ENCODE measurements at places on chromosomes 13 and 19.
A peak's percentile ranks its signal among the peaks of the same experiment; 100 is the strongest.

- DNase-seq = no peak
These were observed 5.7 kb upstream of the ZMYM2 start for GRCh38 chr13:19952850-19953249.

GRCh38 chr19:679418-680286 is 3.5 kb downstream of the FSTL3 start:
- DNase-seq = no peak

- DNase-seq = no peak
These were observed 45.4 kb downstream of the CCDC70 start for GRCh38 chr13:51907040-51907732.

GRCh38 chr13:93900731-93901130 is 578.8 kb downstream of the DCT start:
- DNase-seq = no peak

GRCh38 chr19:17079710-17080439 is 4.3 kb downstream of the MYO9B start:
- DNase-seq = peak; percentile 98

- no peak for DNase-seq
These were observed 21.7 kb downstream of the EDNRB start for GRCh38 chr13:77896977-77897376.

- DNase-seq = no peak
These were observed 45.8 kb downstream of the VWA8 start for GRCh38 chr13:41915081-41915480.

DNA sequence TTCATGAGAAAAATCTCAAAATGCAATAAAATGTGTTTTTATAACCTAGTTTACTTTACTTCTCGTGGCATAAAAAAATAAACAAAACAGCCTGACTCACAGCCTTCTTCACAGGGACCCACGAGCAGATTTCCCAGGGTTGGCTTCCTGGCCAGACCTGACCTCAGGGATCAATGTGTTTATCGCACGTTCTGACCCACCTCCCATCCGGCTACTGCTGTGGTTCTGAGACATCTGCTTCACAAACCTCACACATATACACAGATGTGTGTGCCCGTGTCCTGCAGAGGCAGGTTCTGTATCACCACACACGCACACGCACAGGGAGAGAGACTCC is 118.3 kb downstream of the COL4A2 start:
- no peak for DNase-seq

DNA sequence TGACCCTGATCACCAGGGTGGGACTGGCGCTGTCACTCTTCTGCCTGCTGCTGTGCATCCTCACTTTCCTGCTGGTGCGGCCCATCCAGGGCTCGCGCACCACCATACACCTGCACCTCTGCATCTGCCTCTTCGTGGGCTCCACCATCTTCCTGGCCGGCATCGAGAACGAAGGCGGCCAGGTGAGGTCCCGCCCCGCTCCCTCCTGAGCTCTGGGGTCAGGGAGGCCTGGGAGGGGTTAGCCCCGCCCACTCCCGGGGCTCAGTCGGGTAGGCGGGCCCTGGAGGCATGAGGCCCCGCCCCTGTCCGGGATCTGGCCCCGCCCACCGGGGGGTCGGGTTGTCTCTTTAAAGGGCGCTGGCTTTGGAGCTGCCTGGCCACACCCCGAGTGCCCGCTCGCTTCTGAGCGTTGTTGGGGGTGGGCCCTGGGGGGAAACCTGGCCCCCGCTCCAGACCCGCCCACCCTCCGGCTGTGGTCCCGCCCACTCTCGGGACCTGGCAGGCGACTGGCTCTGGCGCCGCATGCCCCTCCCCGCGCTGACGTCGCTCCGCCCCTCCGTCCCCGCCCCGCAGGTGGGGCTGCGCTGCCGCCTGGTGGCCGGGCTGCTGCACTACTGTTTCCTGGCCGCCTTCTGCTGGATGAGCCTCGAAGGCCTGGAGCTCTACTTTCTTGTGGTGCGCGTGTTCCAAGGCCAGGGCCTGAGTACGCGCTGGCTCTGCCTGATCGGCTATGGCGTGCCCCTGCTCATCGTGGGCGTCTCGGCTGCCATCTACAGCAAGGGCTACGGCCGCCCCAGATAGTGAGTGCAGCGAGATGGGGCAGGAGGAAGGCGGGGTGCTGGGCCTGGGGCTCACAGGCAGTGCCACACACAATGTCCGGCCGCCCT is 13.1 kb downstream of the DDX39A start:
- no peak for DNase-seq

DNA sequence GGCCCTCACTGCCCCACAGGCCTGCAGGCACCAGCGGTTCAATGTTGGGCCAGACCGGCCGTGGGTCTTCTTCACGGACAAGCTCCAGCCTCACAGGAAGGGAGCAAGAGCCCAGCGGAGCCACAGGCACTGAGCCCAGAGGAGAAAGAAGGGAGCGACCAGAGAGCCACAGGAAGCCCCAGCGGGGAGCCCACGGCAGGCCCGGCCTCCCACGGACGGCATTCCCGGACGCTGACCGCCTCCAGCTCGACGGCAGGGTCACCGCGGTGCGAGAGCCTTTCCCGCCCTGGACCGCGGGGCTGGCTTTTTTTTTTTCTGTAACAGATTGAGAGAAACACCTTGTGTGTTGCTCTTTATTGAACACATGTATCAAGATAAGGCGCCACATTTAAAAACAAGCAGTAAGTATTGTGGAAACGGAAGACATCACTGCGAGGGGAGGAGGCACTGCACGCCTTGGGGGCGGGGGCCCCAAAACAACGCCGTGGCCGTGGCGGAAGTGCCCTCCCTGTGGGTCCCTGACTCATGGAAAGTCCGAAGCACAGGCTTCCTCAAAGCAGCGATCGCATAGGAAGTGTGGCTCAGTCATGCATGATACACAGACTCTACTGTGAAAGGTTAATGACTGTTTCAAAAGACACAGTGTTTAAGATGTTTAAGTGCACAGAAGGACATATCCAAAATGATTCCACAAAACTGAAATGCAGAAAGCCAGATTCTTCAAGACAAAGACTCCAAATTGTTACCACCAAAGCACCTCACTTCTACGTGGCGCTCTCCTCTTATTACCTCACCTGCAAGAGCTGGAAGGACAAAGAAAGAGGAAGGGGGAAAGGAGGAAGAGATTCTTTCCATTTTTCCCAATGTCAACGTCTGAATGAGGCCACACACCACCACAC is 3.5 kb downstream of the RASA3 start:
- DNase-seq = peak; percentile 72

DNA sequence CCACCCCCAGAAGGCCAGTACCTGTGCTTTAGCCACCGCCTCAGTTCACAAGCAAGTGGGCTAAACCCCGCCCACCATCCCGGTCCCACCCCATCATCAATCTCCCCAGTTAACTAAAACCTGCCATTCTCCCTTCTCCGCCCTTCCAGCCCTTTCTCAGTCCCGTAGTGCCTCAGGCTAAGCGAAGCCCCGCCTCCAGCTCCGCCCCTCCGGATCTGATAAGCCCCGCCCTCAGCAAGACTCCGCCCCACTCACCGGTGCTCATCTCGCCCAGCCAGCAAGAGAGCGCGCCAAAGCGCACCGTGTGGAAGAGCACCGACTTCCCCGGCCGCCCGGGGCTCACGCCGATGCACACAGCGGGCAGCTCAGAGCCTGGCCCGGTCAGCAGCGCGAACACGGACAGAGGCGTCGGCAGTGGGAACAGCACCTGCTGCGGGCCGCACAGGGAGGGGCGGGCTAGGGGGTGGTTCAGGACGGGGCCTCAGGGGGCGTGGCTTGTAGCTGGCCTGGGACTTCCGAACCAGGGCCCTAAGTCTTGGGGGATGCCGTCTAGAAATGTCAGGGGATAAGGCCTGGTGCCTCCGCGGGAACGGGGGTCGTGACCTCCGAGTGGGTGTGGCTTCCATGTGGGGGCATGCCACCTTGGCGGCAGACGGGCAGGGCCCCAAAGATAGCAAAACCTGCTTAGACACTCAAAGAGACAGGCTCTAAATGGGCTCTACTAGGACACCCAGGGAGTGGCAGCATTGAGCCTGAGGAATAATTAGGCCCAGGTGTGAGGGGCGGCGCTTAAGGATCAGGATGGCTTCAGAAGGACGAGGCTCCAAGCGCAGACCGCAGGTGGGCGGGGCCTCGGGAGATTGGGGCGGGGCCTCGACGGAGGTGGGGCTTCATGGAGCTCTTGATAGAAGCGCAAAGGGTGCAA is 21.4 kb downstream of the MAP4K1 start:
- DNase-seq = no peak

GRCh38 chr13:94061301-94061700 is 418.2 kb downstream of the DCT start:
- peak; percentile 49 for DNase-seq

DNA sequence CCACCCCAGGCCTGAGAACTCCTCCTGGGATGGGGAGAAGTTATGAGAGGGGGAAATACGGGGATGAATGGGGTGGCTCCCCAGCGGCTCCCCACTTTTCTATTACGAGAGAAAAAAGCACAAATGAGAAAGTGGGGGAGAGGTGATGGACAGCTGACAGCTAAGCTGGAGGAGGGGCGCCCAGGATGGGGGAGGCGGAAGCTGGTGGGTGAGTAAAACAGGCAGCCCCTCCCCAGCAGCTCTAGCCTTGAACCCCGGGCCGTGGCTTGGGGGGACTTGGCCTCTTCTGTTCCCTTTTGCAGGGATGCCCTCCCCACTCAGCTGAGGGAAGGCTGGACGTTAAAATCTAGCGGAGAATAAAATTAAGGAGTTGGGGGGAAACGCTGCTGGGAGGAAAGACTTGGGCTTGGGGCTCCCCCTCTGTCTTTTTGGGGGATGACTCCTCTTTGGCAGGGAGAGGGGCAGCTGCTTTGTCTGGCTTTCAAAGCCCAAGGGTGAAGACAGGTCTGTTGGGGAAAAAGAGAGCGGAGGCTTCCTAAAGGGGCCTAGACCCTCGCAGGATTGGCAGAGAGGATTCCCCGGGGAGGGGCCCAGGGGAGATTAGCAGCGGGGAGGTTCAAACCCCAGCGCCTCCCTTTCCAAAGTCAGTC is 1.4 kb upstream of the SAMD1 start:
- no peak for DNase-seq

DNA sequence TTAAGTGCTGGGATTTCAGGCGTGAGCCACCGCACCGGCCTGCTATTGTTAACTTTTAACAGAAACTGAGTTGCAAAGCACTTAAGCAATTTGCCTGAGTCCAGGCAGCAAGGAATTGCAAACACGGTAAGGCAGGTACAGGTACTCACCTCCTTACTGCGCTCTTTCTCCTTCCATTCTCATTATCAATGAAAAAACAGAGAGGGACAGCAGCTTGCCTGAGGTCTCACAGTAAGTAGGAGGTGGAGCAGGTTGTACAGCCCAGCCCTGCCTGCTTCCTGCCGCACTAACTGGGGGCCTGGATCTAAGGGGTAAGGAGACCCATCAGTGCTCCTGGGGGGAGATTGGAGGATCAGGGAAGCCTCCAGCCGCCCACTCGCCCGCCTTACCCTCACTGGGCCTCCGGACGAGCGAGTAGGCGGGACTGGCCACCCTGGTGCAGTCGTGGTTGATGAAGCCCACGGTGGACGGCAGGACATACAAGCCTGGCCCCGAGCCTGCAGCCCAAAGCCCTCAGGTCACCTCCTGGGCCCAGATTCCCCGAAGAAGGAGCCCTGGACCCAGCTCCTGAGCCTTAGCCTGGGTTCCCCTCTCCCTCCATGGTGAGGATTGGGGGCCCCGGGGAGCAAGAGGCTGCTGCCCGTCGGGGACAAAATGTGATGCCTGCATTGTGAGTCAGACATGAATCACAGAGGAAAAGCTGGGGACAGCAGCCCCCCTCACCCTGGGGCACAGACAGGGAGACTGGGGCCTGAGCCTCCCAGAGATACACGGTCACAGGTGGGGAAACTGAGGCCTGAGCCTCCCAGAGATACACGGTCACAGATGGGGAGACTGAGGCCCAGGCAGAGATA is 11.4 kb upstream of the SHC2 start:
- DNase-seq = no peak

DNA sequence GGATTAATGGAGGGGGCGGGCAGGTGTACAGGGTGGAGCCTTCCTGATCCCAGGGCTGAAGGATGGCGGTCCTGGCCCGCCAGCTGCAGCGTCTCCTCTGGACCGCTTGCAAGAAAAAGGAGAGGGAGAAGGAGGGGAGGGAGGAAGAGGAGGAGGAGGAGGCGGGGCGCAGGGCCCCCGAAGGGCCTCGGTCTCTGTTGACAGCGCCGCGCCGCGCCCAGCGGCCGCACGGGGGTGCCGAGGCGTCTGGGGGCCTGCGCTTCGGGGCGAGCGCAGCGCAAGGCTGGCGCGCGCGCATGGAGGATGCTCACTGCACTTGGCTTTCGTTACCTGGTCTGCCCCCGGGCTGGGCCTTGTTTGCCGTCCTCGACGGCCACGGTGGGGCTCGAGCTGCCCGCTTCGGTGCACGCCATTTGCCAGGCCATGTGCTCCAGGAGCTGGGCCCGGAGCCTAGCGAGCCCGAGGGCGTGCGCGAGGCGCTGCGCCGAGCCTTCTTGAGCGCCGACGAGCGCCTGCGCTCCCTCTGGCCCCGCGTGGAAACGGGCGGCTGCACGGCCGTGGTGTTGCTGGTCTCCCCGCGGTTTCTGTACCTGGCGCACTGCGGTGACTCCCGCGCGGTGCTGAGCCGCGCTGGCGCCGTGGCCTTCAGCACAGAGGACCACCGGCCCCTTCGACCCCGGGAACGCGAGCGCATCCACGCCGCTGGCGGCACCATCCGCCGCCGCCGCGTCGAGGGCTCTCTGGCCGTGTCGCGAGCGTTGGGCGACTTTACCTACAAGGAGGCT is at the start of gene PPM1N:
TSS of gene PPM1N (plus strand) at position 33 of the 785 bp plus-strand sequence. CDS start at position 63, 30 bp downstream.
- no peak for DNase-seq

DNA sequence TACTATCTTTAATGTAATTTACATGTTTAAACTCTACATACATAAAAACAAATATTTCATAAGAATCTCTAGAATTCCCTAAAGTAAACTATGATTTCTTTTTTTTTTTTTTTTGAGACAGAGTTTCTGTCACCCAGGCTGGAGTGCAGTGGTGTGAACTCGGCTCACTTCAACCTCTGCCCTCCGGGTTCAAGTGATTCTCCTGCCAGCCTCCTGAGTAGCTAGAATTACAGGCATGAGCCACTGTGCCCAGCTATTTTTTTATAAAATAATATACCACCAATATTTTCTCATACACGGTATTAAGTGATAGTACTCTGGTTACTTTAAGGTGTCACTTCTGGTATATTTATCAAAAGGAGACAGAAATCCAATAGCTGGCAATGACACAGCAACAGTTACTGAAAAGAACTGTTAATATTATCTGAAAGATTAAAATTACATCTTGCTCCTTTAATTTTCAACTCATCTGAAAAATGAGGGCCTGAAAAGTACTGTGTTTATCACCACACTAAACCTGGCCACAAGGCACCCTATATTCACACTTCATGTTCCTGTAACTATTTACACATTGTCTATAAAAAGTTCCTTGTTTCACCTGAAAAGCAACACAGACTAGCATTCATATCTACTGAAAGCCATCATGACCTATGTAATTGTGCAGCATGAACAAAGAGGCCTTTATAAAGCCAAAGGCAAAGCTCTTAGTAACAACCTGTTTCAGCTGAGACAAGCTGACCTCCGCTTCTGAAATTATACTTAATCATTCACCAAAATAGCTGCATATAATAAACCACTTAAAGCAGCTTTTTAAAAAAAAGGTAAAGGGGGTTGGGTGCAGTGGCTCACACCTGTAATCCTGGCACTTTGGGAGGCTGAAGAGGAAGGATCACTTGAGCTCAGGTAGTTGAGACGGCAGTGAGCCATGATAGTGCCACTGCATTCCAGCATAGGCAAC is 106.1 kb downstream of the SLC25A15 start:
- no peak for DNase-seq

- DNase-seq = no peak
These were observed 10.0 kb upstream of the FFAR2 start for GRCh38 chr19:35438096-35438495.

- no peak for DNase-seq
These were observed 11.1 kb upstream of the ARRDC2 start for GRCh38 chr19:17996826-17997316.

Data from GM04503 (cell line).